HFFc6 (cell line): ENCODE measurements at places on chromosomes 6 and 20.

DNA sequence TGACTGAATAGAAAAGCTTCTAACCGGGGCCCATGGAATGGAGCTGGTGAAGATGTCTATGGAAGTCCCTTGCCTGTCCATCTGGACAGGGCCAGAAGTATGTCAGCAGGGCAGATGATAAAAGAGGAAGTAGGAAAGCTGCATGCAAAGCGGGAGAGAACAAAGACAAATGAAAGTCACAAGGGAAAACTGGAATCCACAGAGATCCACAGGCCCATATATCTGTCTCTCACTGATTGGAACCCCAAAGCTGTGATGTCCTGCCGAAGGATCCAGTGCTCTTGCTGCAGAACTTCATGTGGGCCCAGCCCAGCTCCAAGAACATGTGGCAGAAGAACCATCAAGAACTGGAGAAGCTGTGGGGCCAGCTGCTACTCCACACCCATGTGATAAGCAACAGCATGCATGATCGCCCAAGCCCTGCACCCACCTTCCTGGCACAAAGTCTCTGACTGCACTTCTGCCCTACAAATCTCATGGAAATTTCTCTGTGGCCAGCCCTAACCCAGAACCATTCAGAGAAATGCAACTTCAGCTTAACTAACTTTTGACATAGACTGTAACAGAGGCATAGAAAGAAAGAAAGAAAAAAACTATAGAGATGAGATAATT is 716.0 kb downstream of the KIF16B start:
- DNase-seq = no peak

GRCh38 chr6:39113788-39114187 is 1.2 kb downstream of the SAYSD1 start:
- DNase-seq = no peak

DNA sequence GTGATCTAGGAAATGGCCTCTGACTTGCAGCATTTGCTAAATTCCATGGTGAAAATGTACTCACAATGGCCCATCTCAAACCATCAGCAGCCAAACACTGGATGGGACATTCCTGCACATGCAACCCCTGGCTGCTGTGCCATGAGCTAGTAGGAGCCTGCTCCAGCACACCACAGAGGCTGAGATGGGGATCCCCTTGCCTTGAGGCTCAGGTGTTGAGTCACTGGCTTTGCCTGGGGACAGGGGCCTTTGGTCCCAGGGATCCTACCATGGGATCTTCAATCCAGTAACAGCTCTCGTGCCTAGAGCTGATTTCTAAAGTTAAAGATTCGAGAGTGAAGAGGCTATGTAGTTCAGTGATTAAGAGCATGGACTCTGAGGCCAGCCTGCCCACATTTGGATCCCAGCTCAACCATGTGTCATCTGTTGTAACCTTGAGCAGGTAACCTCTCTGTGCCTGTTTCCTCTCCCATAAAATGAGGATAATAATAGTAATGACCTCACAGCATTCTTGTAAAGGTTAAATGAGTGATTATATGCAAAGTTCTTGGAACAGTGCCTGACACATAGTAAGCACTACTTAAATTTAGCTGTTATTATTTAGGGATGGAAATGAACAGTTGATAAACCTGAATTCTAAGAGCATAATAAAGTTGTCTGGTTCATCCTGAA is 16.4 kb downstream of the FOXQ1 start:
- no peak for DNase-seq

DNA sequence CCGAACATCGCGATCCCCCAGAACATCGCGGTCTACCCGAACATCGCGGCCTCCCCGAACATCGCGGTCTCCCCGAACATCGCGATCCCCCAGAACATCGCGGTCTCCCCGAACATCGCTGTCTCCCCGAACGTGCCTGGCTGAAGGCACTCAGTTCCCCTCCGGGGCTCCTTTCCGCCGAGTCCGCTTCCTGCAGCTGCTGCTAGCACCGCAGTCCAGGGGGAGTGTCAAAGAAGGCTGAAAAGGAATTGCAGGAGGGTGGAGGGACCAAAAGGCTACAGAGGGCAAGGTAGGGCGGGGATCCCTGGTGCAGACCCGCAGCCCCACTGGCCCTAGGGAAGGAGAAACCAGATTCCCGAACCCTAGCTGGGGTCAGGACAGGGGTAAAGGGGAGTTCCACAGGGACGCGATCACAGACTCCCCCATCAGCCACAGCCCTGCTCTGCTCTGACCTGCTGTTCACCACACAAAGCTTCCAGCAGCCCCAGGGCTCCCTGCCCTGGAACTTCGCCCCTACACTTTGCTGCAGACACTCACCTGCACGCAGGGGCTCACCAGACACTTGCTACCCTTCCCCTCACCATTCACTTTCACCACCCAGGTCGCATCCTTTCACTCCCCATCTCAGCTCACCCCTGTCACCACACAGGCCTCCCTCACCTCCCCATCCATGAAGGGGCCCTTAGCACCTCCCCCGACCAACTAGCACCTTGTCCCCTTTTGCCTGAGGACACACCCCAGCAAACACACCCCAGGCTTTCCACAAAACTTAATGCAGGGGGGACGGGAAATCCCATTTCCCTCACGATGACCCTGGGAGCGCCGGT is 1.7 kb downstream of the ULBP1 start:
- DNase-seq = no peak
